ENCODE measurements at places on chromosomes 4 and X.

- no peak for DNase-seq
Observed at GRCh38 chrX:150980711-150981110, 2.4 kb upstream of the HMGB3 start.

DNA sequence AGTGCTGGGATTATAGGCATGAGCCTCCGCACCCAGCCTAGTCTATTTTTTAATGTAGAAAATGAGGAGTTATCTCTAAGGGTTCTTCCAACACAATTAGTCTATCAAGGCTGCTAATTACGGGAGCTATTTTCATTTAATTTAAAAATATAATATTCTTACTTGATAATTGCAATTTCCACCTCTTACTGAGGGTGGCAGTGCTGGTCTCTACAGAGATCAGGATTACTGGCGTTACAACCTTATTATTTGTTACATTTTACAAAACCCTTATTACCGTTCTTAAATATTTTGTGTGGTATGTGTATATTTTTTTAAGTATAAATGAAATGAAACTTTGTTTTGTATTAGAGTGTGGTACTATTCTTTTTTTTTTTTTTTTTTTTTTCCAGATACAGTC is 17.6 kb upstream of the GK start:
- DNase-seq = no peak

DNA sequence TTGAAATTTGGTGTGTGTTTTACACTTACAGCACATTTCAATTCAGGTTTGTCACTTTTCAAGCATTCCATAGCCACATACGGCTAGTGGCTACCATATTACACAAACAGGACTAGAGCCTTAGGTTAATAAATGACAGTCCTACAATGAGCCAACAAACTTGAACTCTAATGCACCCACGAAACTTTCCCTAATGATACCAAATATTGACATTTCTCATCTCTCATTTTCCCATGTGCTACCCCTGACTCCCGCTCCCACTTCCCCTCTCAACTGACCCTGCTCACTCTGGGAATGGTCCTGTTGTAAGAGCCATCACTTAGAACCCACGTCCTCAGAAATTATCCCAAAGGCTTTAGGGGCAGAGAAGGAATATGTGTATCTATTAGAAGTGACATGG is 4.9 kb upstream of the TLR10 start:
- no peak for DNase-seq

DNA sequence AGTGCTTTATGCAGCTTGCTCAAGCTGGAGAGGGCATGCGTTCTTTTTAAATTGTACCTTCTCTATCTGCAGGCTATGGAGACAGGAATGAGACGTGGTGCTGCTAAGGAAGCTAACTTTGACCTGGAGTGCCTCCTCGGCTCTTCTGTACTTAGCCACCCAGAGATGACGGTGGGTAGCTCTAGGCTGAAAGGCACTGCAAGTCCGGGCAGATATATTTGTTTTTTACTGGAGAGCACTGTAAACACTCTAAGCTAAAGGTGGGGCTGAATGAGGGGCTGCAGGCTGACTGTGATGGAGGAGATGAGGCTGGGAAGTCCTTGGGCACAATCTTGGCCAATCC is 12.1 kb downstream of the ELF4 start:
- no peak for DNase-seq

DNA sequence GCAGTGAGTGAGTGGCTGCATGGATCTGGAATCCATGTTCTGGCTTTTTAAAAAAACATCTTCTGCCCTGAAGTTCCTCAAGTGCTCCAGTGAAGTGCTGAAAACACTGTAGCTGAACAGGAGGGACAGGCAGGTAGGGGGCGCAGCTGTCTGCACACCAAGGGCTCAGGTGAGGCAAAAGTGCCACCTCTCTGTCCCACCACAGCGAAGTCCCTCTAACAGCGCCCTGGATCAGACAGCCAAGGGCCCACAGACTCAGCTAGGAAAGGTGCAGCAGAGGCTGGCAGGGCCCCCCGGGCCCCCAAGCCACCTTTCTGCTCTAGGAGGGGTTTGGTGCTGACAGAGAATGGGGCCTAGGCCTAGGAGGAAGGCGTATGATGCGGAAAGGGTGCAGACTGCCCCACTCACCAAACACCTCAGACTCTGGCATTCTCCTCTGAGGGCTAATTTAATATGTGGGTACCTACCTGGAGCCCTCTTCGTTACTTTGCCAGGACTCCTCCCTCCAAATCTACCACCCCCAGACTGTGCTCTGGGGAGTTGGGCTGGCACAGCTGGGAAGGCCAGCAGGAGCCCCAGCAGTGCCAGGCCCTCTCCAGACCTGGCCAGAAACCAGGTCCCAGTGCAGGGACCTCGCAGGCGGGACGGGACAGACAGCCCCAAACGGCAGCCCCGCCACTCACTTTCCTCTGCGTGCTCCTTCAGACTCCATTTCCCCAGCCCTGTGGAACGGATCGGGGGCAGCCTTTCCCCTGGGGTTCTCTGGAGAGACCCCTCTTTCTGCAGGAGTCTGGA is 73.7 kb downstream of the ENPP6 start:
- no peak for DNase-seq

DNA sequence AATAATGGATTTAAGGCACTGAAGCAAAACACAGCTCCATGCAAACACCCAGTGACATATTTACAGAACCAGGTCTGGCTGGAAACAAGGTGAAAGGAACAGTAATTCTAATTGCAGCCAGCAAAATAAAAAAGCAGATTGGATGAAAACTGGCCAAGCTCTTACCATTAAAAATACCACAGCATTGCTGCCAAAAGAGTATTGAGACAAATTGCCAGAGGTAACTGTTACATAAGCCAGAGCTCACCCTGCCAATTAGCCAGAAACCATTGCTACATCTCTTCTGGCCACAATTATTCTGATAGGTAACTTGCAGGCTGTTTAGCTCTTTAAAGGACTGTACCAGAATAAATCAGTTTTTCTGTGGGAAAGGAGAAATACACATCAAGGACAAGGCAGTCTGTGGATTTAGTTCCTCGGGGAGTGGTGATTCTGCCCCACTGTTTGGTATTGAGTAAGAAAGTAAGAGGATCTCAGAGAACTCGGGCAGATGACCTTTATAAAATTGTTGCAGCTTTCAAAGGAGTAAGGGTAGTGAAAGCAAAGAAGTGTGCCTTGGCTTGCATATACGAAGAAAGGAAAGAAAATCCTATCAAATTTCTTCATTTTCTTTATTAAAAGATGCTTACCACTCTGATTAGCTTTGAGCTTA is 369.5 kb downstream of the PPP3CA start:
- no peak for DNase-seq

DNA sequence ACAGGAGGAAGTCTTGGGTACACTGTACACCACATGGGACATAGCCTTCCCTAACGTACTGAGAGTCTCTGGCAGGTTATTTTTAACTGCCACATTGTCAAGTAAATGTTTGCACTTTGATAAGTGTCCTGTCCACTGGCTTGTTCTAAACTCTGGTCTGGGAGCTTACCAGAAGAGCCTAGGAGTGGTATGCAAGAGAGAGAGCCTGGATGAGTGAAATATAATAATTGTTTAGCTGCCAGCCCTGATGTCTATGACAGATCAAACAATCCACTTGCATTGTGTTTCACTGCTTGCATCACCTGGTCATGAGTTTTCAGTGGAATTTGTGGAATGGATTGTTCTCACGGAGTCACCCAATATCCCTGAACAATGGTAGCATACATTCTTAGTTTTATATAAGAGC is 91.6 kb downstream of the SHROOM3 start:
- no peak for DNase-seq

DNA sequence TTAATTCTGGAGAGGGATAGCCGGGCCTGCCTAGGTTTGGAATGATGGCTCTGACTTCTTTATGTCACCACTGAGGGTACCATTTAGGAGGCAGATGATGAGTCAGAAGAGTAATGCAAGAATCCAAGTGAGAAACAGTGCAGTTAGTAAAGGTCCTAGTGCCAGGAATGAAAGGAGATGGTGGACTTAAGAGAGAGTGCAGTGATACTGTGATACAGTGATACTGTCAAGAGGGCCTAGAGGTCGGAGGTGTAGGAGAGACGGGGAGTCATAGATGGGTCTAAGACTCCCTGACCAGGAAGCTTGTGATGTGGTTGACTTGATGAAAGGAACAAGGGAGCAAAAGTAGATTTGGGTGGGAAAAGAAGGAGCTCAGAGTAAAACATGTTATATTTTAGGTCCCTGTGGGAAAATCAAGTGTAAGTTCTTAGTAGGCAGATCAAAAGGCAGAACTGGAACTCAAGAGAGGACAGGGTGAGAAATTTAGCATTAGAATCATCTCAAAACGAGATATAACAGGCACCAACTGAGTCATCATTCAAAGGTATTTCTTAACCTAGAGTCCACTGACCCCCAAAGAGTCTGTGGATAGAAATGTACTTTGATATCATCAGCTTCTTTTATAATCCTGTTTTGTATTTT is 85.0 kb downstream of the NFKB1 start:
- no peak for DNase-seq

- no peak for DNase-seq
Observed at GRCh38 chrX:23223169-23223568, 111.5 kb upstream of the PTCHD1 start.

- DNase-seq = no peak
Observed at GRCh38 chr4:168451744-168452390, 28.4 kb downstream of the DDX60L start.

DNA sequence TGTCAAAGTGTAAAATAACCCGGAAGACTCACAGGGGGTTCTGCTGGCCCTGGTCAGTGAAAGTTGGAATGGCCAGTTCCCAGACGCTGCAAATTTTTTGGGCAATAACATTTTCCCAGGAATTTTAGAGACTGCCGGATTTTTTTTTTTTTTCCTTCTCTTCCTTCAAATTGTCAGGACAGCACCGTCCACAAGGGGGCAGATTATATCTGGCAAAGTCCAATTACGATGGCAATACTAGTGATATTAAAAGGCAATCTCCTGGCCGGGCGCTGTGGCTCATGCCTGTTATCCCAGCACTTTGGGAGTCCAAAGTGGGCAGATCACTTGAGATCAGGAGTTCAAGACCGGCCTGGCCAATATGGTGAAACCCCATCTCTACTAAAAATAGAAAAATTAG is 20.5 kb downstream of the SLC25A5 start:
- DNase-seq = peak; percentile 23

- peak; percentile 43 for DNase-seq
Observed at GRCh38 chrX:17242470-17242869, 132.5 kb upstream of the NHS start.

DNA sequence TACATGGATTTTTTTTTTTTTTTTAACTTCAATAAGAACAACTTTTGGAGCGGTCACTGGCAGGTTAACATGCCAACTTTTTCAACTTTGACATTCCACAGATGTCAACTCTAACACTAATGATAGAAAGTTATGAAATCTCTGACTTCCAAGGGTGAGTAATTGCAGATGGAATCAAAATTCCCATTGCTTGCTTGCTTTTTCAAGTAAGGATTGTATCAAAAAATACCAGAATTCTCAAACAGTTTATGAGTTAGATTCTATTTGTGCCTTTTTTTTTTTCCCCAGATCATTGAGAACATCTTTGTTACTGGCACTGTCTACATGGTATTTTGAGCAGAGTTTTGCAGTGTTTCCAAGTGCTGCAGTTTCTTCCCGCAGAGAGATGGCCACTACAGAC is 50.3 kb upstream of the OTUD4 start:
- DNase-seq = no peak

GRCh38 chr4:108685036-108685686 is 34.8 kb downstream of the OSTC start:
- DNase-seq = no peak

DNA sequence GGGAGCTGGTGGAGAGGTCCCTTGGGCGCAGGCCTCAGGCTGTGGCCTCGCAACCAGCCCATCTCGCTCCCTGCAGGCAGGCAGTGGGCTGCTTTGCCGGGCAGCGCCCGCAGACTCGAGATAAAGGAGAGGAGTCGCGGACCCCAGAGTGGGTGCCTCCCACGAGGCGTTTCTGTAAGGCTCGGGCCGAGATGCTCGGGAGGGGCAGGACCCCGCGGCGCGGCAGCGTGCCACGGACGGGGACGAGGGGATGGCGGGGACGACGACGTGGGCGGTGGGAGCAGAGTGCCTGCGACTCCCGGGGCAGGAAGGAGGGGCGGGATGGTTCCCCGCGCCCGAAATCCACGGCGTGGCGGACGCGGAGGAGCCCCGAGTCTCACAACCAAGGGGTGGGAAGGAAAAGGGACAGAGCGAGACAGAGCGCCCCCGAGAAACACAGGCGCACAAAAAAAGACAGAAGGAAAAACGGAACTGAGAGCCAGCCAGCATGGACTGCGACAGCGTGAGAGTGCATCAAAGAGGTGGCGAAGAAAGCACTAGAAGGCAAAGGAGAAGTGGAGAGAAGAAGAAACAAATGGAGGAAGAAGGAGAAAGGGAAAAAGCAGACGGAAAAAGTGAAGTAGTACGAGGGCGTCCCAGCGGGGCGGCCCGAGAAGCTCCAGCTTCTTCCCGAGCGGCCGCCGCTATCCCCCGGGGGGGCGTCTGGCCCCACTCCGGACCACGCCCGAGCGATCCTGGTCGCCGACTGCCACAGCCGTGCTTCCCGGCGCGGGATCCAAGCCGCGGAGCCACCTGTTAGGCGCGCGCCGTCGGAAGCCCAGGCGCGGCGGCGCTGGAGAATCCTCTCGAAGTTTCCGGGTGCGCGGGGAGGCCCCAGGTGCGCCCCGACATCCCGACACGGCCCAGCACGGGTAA is 1.5 kb downstream of the BEND4 start:
- DNase-seq = peak; percentile 12

- DNase-seq = no peak
Observed at GRCh38 chr4:110034026-110034393, 121.3 kb downstream of the EGF start.

GRCh38 chr4:76210452-76210851 is 3.2 kb downstream of the SCARB2 start:
- DNase-seq = no peak

DNA sequence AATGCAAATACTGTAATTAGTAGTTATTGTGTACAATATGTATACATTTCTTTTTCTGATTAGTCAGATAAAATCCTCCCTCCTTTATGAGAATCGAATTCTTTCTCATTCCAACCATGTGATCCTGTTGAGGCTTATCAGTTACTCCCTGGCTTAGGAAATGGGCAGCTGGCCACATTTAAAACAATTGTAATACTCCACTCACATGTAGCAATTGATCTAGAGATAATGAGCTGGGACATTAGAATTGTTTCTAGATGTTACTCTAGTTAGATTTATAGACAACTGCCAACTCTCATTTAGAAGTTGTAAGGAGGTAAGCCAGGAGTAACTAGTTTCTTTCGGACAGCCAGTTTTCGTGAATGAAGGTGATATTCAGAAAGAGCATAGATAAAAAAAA is 859.3 kb upstream of the AADAT start:
- DNase-seq = no peak

DNA sequence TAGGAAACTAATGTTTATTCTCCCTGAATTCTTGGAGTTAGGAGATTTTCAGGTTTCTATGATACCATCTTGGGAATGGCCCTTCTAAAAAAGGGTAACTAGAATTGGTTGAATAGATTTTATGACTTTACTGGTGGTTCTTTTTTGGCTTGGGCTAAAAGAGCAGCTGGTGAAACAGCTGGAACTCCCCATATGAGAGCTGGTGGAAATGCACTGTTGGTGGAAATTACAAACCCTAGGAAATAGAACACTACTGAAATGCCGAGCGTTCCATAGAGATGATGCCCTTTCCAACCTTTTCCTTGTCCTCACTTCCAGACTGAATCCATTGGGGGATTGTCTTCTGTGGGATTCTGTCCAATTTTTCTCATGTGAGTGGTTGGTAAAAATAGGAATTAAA is 139.5 kb downstream of the STIM2 start:
- DNase-seq = no peak

GRCh38 chr4:122914938-122915337 is 7.5 kb downstream of the NUDT6 start:
- no peak for DNase-seq

- no peak for DNase-seq
Observed at GRCh38 chrX:138740341-138740740, 28.8 kb upstream of the FGF13 start.
